ENCODE measurements at places on chromosomes 3 and 15.
A peak's percentile ranks its signal among the peaks of the same experiment; 100 is the strongest.

- no peak for DNase-seq
Observed at GRCh38 chr3:182492536-182492935, 300.8 kb upstream of the ATP11B start.

- DNase-seq = no peak
Observed at GRCh38 chr15:32834156-32834555, 116.4 kb downstream of the GREM1 start.

GRCh38 chr15:39028069-39028468 lies 463.5 kb upstream of the RASGRP1 start:
- no peak for DNase-seq

DNA sequence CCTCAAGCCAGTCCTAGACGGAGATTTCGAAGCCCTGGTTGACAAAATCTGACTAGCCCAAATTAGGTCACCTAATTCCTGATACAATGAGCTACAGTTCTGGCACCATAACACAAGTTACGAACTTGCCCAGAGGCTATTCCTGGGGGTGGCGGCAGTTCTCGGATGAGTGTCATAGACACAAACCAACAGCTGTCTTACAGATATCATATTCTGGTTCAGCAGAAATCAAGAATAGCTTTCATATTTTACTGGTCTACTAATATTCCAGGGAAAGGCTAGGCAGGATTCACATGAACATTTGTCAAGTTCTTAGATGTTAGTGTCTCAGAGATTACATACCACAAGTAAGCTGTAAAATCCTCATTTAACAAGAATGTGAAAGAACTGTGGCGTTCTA lies 8.8 kb downstream of the ANAPC13 start:
- no peak for DNase-seq

GRCh38 chr3:124834723-124835718 lies 52.1 kb downstream of the ITGB5 start:
- DNase-seq = peak; percentile 12

DNA sequence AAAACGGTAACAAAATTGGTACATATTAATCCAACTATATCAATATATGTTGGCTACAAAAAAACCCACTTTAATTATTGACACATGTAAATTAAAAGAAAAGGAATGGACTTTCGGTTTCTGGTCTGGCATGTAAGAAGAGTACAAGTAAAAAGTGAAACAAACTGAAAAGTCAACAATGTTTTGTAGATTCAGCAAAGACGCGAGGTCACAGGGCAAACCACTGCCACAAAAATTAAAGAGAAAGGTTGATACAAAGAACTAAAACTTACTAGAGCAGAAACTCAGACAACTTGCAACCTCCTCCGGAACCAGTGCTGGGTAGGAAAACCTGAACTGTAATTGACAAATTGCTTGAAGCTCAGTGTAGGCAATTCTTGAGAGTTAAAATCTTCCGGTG lies 110.6 kb upstream of the ARPP21 start:
- DNase-seq = no peak

DNA sequence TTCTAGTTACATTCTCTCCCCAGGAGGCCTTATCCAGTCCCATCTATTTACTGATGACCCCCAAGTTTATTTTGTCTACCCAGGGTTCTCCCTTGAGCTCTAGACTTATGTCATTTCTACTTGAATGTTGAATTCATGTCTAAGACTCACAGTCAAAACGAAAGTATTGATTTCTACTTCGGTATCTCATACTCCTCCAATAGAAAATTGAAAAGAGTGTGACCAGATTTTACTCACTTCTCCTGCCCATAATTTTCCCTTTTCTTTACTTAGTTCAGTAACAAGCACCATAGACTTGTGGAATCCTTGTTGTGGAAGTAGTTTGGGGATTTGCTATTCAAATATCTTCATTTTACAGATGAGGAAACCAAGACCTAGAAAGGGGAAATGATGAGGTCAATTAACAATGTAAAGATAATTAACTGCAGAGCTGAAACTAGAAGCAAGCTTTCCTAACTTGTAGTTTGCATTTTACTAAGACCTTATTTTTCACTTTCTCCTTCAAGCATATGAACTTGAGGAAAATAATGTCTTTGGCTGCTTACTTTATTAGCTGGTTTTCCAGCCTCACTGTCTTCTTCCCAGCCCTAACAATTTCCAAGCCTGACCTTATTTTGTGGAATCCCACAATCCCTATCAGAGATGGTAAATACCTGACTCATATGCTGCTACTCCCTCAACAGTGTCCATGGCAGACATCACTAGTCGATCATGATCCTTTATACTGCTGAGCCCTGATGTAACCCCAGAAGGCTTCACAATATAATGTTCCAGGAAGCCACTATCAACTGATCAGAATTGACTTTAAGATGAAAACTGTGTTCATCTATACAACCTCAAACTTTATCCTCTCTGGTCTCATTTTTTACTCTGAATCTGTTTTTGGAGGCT lies 123.9 kb upstream of the AGBL1 start:
- DNase-seq = no peak

DNA sequence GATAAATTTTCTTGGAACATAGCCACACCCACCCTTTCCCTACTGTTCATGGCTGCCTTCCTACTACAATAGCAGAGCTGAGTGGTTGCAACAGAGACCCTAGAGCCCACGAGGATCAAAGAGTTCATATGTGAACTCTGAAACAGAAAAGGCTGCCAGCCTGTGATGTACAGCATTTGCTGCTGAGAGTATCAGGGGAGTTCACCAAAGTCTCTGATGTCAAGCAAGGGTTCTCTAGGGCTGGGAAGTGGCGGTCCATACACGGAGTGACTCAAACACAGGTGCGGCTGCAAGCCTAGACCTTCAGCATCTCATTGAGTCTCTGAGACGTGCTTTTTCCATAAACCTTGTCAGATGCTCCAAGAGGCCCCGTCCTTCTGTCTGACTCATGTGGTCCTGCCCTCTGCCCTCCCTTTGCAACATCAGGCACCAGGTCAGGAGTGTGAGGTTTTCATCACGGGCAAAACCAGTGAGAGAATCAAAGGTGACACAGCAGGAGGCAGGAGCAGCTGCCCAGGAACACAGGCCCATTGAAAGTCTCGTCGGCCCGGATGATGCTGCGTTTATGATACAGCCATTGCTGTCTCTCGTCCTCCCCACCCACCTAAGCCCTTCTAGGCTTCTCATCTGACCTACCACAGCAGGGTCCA lies 42.9 kb downstream of the PCSK6 start:
- no peak for DNase-seq

DNA sequence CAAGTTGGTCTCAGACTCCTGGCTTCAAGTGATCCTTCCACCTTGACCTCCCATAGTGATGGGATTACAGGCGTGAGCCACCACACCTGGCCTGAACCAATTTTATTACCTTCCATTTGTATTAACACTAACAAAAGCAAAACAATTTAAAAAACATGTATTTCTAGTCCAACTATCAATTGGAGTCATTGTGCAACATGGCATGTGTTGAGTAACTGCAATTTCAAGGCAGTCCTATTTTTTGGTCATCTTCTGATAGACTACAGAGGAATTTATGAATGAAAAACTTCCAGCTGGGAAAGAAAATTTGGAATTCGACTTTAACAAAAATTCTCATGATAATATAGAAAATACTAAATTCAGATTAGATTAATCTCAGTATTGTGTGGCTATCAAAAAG lies 16.8 kb downstream of the SPTSSB start:
- DNase-seq = no peak

DNA sequence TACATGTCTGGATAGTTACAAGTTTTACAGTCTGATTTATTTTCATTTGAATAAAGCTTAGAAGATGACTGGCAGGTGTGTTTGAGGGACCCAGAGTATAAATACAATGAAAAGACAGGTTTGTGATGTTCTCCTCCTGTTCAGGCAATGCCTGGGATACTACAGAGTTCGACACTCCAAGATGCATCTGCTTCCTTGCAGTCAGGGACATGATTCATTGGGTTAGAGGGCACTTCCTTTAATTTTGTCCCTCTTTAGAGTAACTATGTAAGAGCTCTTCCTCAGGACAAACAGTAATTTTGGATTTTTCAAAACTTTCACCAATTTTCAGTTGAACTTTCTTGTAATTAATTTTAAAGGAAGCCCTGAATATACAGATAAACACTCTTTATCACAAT lies 102.0 kb downstream of the LMLN start:
- no peak for DNase-seq

DNA sequence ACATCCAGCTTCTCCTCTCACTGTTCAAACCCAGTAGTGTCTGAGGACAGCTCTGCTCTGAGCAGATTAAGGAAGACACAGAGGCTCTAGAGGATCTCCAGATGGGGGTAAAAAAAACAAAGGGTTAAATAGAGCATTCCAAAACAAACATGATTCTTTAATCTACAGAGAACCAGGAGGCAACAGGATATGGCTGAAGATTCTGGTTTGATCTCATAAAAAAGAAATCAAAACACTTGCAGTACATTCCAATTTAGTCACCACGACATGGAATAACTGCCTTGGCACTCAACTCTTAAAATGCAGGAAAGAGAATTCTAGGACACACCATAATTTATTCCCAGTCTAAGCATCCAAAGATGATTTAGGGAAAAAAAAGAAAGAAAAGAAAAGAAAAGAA lies 32.0 kb downstream of the TM4SF4 start:
- no peak for DNase-seq

DNA sequence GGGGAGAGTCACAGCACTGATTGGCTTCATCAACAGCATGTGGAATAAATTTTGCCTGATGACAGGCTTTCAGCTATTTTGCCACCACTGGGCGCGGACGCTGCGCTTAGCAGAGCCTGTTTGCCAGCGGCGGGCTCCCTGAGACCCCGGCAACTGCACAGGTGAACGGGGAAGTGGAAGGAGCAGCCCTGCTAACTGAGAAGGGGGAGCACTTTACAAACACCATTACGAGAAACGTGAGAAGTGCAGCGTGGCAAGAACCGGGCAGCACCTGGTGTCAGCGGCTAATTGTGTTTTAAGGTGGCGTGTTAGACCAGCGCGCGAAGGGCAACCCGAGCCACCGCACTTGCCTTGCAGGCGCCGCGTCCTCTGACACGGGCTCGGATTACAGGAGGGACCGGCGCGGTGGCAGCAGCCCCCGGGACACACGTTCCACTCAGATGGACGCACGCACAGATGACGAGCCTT lies 307.8 kb upstream of the ARRDC4 start:
- no peak for DNase-seq

DNA sequence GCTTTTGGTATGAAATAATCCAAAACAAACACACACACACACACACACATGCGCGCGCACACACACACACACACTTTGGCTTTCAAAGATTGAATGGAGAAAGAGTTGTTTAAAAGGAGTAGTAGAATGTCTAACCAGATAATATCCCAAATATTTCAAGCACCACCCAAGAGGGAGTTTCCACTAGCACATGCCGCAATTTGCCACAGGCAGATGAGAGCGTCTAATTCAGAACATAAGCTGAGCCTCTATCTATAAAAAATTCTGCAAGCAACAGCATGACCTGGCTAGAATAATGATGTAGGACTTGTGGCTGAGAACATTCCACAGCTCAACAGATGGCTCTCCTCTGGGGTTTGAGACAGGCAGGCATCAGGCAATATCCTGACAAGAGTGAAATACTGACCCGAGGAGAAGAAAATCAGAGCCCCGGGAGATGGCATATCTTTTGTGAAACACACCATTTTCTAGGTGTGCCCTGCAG lies 302.5 kb upstream of the GADL1 start:
- no peak for DNase-seq

DNA sequence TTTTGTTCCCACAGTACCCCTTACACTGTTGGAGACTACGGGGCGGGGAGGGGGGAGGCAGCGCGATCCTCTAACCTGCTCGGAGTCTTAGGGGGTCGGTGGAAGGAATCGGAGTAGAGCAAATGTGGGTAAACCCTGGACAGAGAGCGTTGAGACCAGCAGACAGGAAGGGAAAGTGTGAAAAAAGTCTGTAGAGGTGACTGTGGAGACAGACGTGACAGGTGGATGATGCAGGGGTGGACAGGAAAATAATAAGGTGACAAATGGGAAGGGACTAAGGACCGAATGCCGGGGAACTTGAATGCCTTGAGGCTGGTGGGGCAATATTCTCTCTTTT lies 424 bp downstream of the EAF2 start:
- DNase-seq = no peak

DNA sequence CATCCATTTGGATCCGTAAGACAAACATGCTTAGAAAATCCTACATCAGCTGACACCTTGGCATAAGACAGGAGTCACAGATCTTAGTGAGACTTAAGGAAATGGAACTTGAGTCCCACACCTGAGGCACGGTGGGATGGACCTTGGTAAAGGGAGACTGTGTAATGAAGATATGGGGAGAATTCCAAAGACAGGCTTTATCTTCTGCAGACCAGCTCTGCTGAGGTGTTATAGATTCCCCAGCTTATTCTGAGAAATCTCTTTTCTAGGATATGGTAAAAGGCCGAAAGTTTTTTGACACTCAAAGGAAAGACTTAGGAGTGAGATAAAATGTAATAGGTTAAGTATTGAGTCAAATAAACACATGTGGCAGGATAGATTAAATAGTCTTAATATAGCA lies 8.3 kb upstream of the MTMR10 start:
- no peak for DNase-seq

- DNase-seq = no peak
Observed at GRCh38 chr15:85744579-85744978, 50.1 kb downstream of the KLHL25 start.

GRCh38 chr3:30522476-30522875 lies 83.9 kb upstream of the TGFBR2 start:
- no peak for DNase-seq

DNA sequence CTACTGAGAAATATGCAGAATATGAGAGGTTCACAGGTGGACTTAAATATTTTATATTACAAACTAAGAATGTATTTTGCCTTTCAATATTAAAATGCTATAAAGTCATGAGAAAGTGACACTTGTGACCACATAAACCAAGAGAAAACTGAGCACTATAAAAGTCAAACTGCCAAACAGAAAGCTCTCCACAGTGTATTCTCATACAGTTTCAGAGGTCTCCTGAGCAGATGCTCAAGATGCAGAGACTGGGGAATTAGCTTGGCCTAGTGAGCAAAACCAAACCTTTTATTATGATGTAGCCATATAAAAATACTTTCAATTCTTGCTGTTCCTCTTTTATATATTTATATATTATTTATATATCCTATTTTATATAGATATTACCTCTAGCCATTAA lies 227.8 kb downstream of the TBC1D5 start:
- DNase-seq = no peak

- no peak for DNase-seq
Observed at GRCh38 chr3:125129512-125129997, 73.8 kb upstream of the HEG1 start.

GRCh38 chr15:48177383-48177765 lies 721 bp downstream of the MYEF2 start:
- DNase-seq = no peak

DNA sequence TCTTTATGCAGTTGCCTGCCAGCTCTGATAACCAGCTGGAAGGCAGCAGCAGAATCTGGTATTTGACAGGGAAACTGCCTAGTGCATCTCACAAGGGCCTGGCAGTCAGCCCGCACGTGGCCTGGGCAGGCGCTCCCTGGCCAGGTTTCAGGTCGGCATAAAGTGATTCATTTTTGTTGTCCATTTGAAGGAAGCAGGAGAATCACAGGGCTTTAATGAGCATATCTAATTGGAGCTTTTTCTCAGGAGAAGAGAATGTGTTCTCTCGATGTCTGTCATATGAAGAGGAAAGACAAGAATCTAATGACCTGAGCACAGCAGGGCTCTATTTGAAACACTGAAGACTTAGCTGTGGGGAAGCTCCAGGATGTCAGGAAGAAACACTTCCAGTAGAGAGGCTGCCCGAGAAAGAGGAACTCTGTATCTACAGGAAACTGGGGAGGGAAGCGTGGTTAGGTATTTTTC lies 98.8 kb upstream of the MB21D2 start:
- no peak for DNase-seq
